ENCODE measurements at places on chromosomes 6 and 20.

DNA sequence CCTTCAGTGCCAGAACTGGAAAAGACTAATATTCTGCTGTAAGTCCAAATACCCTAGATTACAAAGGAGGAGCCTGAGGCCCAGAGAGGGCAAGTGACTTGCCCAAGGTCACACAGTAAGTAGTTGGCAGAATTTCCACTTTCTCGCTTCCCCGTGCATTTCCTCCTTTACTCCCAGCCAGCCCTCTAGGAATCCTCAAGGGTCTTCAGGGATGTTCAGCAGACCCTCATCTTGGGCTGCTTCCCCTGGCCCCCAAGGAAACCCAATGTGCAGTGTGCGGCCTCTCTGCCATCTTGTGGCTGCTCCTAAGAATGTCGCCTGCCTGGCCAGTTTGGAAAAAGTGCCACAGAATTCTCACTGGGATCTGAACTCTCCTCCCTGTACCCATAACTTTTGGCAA lies 217.7 kb upstream of the LRFN2 start:
- DNase-seq: no peak

DNA sequence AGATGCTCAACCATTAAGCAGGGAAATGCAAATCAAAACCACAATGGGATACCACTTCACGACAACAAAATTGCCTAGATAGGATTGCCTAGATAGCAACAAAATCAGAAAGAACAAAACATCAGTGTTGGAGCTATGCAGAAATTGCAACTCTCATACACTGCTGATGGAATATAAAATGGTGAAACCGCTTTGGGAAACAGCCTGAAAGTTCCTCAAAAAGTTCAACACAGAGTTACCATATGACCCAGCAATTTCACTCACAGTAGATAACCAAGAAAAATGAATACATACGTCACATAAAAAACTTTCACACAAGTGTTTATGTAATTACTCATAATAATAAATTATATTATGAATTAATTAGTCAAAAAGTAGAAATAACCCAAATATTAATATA lies 78.3 kb downstream of the MAFB start:
- DNase-seq: no peak

DNA sequence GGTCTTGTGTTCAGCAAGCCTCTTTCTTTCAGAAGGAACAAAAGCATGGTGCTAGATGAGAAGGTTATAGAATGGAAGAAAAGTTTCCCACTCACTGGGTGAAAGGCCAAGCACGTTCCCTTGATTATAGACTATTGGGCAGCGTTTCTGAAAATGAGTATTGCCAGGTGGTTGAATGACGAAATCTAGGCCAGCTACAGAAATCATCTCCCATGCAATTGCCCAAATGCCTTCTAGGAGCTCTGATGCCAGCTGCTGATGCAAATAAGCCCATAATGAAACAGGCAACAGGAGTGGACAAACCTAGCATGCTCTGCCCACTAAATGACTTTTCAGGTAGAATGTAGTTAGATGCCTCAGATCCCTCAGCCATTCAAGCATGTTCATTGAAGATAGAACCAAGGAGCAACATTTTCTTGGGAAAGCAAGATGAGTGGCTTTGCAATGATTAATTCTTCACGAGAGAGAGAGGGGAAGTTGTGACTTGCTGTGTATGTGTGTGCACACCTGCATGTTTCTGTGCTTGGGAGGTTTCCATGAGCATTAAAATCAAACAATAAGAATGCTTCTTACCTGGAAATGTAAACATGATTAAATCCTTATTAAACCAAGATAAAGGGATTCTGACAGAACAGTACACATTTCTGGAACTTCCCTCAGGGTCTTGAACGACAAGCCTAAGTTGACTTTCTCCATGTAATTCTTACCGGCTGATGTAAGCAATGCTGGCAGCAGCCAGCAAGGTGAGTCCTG lies 43.6 kb downstream of the ADTRP start:
- no peak for DNase-seq

- DNase-seq: no peak
These were observed 26.1 kb upstream of the JAG1 start for GRCh38 chr20:10699941-10700340.

DNA sequence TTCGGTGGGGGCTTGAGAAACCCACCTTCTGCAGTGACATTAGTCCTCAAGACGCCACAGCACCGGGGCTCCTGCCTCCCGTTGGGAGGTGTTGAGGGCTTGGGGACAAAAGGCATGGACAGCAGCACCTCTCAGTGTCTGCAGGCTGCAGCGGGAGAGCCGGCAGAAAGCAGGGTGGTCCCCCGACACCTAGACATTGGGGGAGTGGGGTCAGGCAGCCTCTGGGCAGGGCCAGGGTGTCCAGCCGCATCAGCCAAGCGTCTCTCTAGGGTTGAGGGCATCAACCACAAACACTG lies 264.7 kb downstream of the TAF4 start:
- no peak for DNase-seq

GRCh38 chr20:7696311-7696710 lies 243.9 kb downstream of the HAO1 start:
- DNase-seq: no peak

DNA sequence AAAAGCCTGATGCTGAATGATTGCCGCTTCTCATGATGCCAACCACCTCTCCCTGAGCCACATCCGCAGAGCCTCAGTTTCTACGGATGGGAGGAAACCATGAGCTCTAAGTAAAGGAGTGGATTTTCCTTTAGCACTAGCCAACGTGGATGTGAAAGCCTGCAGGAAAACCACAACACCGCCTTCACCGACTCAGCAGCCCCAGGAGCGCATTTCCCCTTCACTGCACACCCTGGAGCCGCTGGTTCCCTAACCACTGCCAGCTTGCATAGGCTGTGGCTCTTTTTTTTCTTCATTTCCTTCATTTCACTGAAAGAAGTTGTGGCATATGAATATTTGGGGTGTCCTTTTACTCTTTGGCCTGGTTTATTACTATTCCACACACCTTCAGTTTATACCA lies 50.5 kb upstream of the SSTR4 start:
- DNase-seq: no peak

DNA sequence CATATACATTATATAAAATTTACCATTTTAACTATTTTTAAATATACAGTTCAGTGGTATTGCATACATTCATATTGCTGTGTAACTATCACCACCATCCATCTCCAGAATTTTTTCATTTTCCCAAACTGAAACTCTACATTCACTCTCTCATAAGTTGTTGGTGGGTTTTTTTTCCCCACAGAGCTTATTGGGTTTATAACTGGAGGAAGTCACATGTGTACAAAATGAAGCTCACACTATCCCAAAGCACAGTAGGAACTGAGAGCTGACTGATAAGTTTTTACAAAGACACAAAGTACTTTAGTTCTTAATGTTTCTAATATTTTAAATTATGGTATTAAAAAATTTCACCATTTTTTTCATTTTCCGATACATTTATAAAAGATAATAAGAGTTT lies 78.8 kb upstream of the TNFAIP3 start:
- no peak for DNase-seq

- no peak for DNase-seq
These were observed 3.0 kb upstream of the HUS1B start for GRCh38 chr6:659716-660581.

DNA sequence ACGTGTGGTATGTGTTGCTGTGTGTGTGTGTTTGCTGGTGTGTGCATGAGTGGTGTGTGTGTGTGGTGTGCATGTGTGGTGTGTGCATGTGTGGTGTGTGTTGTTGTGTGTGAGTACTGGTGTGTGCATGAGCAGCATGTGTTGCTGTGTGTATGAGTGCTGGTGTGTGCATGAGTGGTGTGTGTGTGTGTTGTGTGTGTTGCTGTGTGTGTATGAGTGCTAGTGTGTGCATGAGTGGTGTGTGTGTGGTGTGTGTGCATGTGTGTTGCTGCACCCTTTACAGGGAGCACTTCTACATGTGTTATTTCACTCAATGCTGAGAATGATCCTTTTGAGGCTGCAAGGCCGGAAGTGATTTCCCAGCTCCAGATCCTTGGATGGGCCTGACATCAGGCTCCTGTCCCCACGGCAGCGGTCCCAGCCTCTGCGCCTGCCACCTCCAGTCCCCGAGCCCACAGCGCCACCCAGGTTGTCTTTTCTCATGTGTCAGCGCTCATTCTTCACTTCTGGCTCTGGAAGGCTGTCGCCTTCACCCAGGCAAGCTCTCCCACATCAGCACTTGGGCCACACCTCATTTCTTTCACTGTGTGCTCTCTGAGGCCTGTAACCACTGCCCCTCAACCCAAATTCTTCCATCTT lies 2.6 kb downstream of the NPEPL1 start:
- no peak for DNase-seq

- no peak for DNase-seq
These were observed 9.6 kb downstream of the CMTR1 start for GRCh38 chr6:37442416-37443215.

DNA sequence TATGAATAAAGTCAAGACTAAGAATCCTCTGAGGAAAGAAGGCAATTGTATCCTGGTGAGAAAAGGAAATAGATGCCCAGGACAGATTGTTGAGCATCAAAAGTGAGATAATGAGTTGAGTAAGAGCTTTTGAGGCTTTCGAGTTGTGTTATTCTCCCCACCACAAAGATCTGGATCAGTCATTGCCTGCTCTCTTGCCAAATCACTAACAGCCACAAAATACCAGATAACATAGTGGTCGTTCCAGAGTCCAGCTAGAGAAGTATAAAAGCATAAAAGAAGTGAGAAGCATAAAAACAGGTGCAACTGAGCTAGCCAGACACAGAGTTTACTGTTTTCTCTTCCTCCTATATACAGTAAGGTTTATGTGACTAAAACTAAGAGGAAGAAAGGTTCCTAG lies 4.9 kb downstream of the SPINT4 start:
- no peak for DNase-seq

DNA sequence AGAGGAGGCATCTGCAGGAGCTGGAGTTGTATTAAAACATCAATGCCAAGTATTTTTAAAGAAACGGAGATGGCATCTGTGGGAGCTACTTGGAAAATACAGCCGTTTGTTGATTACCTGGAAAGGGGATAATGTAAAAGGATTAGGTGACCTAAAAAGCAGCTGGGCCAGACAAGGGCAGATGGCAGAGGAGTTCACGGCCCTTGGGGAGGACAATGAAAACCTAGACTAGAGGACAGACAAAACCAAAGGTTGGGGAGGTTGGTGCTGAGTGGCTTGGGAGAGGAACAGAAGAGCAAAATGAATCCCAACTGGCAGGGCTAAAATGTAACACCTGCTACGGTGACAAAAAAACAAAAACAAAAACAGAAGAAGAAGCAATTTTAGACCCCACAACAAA lies 260.5 kb upstream of the JARID2 start:
- DNase-seq: no peak

DNA sequence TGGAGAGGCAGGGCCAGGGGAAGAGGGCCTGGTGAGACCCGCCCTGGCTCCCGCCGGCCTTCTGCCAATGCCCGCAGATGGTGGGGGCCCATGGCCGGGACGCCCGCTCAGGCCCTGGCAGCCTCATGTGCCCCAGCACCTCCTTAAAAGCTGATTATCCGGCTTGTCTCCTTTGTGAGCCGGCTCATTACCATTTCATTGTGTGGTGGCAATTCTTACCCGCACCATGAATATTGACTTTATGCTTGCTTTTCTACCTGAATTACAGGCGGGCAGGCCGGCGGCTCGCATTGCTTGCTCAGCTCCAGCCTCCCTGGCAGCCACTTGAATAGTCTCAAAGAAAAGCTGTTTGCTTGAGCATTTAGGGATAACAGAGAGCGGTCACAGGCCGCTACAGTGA lies 120.0 kb upstream of the JAG1 start:
- DNase-seq: no peak

DNA sequence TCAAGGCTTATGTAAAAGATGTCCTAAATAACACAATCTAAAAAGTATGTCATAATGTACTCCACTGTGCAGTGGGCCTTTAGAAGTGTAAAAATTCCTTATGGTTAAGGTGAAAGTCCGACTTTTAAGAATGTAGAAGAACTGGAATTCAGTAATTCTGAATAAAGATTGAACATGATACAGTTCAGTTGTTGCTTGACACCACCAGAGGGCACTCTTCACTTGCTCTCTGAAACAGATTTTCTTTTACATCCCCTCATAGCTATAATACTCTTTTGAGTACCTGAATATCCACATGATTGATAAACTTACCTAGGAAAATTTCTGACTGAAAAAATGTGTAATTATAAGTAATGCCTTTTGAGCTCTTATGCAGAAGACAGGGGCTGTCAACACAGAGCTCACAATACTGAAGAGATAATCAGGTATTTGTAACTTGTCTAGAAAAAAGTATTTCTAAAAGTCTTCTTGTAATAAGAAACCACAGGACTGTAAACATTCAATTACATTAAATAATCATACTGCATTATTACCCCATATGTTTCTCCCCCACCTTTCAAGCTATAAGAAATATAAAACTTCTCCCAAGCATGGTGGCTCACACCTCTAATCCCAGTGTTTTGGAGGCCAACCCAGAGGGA lies 92.1 kb downstream of the POPDC3 start:
- DNase-seq: peak; percentile 10

DNA sequence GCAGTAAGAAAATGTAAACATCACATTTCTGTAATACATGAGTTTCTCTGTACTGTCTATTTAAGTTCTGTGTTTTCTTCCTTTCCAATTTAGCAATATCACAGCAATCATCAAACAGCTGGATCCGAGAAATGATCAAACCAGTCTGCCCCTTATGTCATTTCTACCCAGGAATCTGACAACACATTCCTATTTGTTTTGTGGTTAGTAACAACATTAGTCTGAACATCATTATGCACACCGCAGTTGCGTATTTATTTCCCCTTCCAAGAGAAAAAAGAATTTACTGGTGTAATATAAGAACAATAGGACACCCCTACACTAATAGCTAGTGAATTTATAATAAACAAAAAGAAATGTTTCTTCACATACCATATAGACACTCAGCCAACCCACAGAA lies 179.5 kb downstream of the BTBD9 start:
- DNase-seq: no peak

DNA sequence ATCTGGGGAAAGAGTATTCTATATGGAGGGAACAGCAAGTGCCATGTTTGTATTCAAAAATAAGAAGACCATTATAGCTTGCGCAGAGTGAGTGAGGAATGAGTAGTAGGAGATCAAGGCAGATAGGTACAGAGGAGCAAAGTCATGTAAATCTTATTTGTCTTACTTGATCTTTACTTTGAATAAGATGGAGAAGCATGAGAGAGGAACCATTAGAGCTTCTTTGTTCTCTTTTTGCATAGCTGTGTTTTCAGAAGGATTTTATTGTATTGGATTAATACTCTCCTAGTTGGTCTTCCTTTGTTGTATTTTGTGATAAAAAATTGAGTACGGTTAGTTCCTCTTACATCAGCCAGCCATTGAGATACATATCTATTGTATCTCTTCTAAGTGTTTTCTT lies 88.4 kb downstream of the SCAF8 start:
- no peak for DNase-seq

GRCh38 chr6:35919085-35919826 lies 1.6 kb downstream of the SRPK1 start:
- peak; percentile 14 for DNase-seq

DNA sequence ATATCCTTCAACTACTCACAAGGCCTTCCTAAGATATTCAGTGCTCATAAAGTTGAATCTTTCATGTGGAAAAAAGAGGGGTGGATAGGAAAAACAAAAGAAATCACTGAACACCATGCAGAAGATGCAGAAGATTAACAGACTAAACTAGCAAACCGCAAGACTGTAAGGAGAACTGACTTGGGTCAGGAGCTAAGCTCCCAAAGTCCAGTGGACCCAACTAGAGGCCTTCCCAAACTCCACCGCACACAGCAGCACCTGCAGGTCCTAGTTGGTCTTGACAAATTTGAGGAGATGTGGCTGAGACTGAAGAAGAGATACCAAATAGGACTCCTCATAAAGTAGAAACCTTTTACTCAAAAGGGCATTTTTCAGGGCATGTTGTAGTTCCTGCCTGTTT lies 3.3 kb downstream of the RIPK1 start:
- DNase-seq: no peak

All from T-helper 2 cell treated with Interferon-gamma antibody and Interleukin-4, amounts not matched to agents 5 μg/mL and 100 μg/mL, for 36 hours (primary cell).